ENCODE measurements at places on chromosomes 6 and 20.

- no peak overlapping the region for H3K4me3 ChIP-seq
- H3K4me1 ChIP-seq: peaks cover 30% of the 10 kb centered on the region
- H3K27me3 ChIP-seq: peaks cover 10% of the 10 kb centered on the region
These were observed 8.2 kb upstream of the PYGB start for GRCh38 chr20:25239387-25240370.

DNA sequence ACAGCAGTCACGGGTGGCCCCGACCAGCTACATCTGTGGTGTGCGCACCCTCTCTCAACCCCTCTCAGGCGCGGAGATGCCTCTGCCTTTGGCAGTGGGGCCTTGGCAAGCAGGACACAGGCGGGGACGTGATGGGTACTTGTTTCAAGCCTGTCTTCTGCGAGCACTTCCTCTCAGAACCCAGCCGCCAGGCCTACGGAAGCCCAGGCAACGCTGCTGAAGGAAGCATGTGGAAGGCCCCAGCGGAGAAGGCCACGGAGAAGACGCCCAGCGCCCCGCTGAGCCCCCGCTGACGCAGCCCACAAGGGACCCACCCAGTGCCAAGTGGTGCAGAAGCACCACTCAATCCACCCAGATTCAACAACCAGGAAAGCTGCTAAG lies 13.0 kb downstream of the SERPINB6 start:
- peak; percentile 20 for DNase-seq
- peaks cover 1% of the 10 kb centered on the region for H3K36me3 ChIP-seq
- H3K27ac ChIP-seq: no peak overlapping the region
- H3K27me3 ChIP-seq: no peaks in the 10 kb centered on the region
- peaks cover 4% of the 10 kb centered on the region for H3K4me1 ChIP-seq
- H3K4me3 ChIP-seq: no peak overlapping the region

- H3K4me1 ChIP-seq: no peaks in the 10 kb centered on the region
- H3K27me3 ChIP-seq: peaks cover 4% of the 10 kb centered on the region
- no peak for DNase-seq
- H3K36me3 ChIP-seq: peaks cover 8% of the 10 kb centered on the region
These were observed 62.5 kb upstream of the PTGIS start for GRCh38 chr20:49630396-49630951.

DNA sequence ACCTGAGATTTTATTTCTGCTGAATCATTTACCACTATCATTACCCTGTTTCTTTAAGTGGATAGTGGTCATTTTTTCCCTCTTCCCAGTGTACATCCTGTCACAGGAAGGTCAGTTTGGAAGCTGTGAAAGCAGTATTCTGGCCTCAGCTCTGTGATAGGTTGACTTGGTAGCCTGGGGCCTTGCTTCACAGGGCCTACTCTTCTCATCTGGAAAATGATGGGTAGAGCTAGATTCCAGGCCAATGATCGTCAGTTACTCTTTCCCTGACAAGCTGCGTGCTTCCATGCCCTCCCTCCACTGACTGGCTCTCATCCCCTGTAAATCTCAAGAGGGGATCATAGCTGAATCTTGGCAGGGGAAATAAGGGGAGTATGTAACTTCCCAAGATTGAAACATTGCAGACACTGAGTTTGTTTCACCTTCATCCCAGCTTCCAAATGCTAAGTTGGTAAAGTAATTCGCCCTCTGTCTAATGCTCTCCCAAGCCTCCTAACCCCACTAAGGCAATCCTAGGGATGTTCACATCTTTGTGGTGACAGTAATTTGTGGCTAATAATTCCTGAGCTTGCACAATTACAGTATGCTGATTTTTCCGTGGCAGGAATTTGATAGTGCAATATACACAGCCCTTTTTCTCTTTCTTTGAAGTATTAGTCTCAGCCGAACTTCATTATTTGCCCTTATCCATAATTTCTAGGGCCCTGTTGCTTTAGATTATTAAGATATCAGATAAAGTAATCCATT lies 51.2 kb downstream of the VAPB start:
- H3K27me3 ChIP-seq: no peaks in the 10 kb centered on the region
- H3K4me3 ChIP-seq: no peak overlapping the region
- peaks cover 25% of the 10 kb centered on the region for H3K4me1 ChIP-seq
- peaks cover 25% of the 10 kb centered on the region for H3K36me3 ChIP-seq
- H3K27ac ChIP-seq: peak overlapping the region; percentile 12
- DNase-seq: no peak
